ENCODE measurements at places on chromosomes 1 and 21.

DNA sequence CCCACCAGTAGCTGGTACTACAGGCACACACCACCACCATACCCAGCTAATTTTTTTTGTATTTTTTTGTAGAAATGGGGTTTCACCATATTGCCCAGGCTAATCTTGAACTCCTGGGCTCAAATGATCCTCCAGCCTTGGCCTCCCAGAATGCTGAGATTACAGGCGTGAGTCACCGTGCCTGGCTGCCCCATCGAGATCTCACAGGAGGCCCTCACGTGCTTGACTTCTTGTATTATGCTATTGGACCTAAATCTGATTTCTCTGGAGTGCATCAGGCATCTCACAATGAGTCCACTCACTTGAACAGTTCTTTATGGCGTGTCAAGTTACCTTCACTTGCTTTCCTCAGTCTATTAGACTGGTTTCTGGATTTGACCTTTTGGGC lies 9.3 kb upstream of the RSRP1 start:
- no peak for DNase-seq

- no peak for DNase-seq
Observed at GRCh38 chr1:101004670-101005069, 20.9 kb downstream of the DPH5 start.

GRCh38 chr1:233406994-233407631 lies 79.6 kb downstream of the MAP3K21 start:
- no peak for DNase-seq

DNA sequence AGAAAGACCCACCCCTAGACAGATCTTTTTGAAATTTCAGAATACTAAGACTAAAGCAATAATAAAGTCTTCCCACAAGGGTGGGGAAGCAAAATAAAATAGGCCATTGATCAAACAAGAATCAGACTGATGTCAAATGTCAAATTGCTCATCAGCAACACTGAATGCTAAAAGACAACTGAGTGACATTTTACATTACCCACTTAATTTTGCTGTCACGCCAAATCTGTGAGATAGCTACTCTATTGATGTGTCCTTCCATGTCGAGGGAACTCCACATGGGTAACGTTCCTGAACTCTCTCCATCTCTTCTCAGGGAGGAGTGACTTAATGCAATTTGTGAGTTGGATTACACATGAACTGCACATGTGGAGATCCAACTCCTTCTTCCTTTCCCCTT lies 271.7 kb upstream of the CAMK1G start:
- no peak for DNase-seq

All from DMS 273 treated with DMSO at 0.1 percent for 48 hours (cell line).